ENCODE measurements at places on chromosomes 3 and 15. TPM values are rescaled to one million over a fixed set of nuclear protein-coding genes. Genes with fewer than 3 reads are reported as not detected.

Gene ATP2B2
- total RNA-seq: not detected

DNA sequence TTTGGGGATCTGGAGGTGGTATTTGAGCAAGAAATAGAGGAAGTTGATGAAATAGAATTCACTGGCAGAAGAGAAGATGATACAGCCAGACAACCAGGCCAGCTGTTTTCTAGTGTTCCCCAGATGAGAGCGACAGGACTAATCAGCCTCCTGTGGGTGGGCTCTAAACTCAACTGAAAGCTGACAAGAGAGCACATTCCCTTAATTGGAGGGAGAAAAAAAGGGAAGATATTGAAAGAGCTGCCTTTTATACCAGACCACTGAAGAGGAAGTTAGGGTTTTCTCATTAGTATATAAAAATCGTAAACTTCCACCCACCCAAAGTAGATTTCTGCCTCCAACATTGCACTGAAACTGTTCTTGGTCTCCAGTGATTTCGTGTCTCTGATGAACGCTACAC is 6.5 kb upstream of the TM4SF19 start:
- DNase-seq: no peak

DNA sequence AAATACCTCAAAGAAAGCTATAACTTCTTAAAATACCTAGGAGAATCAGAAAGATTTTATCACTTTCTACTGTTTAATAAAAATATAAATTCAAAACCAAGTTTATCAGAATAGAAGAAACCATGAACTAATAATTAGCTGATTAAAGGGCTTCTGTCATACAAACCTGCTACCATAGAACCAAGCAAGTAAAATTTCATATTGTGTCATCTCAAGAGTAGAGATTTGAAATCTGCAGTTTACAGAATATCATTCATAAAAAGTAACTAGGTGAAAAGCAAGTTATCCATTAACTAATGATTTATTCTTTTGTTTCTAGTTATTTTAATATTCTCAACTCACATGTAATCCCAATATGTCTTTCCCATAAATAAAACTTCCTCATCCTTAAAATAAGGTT is 36.8 kb upstream of the XXYLT1 start:
- no peak for DNase-seq

Gene ARHGAP31
- total RNA-seq: 6.7 TPM

Gene ZBTB38
- total RNA-seq: 71.8 TPM

Gene PP2D1
- total RNA-seq: not detected

DNA sequence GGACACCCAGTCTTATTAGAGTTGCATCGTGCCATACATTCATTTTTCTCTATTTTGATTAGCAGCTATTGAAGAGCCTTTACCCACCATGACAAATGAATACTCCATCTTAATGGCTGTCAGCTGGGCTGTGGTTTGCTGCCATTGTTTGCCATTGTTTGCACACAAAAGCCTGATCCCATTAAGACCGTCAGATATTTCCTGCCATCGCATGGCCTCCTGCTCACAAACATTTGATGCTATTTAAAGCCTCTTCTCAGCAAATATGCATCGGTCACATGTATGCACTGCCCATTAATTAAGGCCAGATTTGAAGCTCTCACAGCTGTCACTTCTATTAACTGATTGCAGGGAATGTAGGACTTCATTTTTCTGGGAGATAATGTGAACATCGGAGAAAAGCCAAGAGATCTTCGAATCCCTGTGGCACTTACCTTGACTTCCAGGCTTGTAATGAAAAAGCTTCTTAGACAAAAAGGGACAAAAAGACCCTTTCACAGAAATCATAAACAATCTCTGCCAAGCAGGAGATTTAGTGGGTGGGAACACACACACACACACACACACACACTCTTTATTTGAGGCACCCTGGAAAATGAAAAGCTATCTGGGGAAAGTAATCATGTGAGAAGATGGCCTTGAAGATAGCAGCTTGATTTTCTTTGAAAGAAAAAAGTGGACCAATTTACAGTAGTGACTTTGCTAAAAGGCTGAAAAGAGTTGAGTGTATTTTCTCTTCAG is 175.4 kb upstream of the NR2E3 start:
- no peak for DNase-seq

Gene LRTM1
- not detected for total RNA-seq

Data from transverse colon (tissue), 4 donors.